ENCODE measurements at places on chromosomes 4 and X.

GRCh38 chr4:83267121-83267829 is 17.3 kb downstream of the COQ2 start:
- no peak for DNase-seq

DNA sequence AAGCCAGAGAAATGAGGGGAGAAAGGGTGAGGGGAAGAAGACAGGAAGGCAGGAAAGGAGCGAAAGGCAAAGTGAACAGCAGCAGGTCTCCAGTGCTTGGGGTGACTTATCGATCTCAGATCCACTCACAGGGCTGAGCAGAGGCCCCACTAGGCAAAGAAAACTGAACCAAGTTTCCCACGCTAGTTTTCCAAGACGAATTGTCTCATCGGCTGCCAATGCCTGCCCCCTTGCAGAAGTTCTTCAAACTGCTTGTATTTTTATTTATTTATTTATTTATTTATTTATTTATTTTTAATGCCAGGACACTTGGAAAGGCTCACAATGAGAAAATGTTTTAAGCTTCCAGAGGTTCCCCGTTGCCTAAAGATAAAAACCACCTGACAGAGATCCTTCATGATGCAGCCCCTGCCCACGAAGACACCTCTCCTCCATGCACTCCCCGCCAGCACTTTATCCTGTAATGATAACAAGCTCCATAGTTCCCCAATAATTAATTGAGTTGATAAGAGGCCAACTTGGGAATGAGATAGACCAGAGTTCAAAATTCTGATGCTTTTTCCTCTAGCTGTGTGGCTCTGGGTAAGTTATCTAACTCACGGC is 43.2 kb downstream of the QDPR start:
- DNase-seq = no peak

DNA sequence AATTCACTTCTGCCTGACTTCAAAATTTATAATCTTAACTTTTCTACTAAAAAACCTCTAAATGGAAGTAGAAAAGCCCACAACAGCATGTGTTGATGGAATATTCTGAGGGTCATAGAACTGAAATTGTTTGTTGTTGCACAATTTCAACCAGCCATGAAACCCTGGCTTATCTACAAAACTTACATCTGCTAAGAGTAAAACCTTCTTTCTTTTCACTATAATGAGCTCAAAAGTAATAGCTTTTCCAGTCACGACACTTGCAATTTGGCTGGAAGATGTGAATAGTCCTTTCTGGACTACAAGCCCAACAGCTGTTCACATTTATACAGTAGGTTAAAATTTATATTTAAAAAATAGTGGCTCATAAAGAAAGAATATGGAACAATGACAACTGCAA is 250.0 kb downstream of the GPAT3 start:
- DNase-seq = no peak

GRCh38 chr4:145563293-145563985 is 55.7 kb upstream of the MMAA start:
- DNase-seq = no peak

- no peak for DNase-seq
Measured at GRCh38 chr4:147761218-147761883, 29.5 kb downstream of the ARHGAP10 start.

GRCh38 chrX:18428006-18428405 is 2.6 kb downstream of the CDKL5 start:
- DNase-seq = no peak

DNA sequence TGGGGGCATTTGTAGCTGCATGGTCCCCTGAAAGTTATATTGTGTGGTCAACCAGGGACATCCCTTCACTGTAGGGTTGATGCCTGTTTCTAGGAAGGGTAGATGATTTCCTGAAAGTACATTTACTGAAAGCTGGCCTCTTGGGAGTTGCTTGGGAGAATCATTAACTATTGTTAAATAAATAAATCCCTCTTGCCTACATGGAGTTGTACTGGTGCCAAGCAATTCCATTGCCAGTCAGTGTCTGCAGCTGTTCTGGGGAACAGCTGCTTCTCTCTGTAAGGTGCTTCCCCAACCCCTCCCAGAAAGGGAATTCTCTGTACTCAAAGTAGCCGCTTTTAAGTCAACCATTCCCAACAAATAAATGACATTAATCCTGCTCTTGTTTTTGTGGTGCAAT is 51.1 kb downstream of the C4orf51 start:
- no peak for DNase-seq

- DNase-seq = no peak
Measured at GRCh38 chr4:8047837-8048678, 108.4 kb upstream of the AFAP1 start.
